ENCODE measurements at places on chromosomes 4 and X.
A peak's percentile ranks its signal among the peaks of the same experiment; 100 is the strongest.

DNA sequence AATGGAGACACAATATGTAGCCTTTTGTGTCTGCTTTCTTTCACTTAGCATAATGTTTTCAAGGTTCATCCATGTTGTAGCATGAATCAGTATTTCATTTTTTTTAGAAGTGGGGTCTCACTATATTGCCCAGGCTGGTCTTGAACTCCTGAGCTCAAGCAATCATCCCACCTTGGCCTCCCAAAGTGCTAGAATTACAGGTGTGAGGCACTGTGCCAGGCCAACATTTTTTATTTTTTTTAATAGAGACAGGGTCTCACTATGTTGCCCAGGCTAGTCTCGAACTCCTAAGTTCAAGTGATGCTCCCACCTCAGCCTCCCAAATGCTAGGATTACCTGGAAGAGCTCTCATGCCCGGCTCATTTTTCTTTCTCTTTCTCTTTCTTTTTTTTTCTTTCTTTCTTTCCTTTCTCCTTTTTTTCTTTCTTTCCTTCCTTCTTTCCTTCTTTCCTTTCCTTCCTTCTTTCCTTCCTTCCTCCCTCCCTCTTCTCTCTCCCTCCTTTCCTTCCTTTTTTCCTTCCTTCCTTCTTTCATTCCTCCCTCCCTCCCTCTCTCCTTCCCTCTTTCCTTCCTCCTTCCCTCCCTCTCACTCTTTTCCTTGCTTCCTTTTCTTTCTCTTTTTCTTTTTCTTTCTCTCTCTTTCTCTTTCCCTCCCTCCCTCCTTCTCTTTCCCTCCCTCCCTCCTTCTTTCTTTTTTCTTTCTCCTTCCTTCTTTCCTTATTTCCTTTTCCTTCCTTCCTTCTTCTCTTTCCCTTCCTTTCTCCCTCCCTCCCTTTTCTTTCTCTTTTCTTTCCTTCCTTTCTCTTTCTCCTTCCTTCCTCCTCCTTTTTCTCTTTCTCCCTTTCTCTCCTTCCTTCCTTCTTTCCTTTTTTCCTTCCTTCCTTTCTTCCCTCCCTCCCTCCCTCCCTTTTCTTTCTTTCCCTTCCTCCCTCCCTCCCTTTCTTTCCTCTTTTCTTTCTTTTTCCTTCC, 10.1 kb upstream of the RPL39 start:
- DNase-seq = no peak

DNA sequence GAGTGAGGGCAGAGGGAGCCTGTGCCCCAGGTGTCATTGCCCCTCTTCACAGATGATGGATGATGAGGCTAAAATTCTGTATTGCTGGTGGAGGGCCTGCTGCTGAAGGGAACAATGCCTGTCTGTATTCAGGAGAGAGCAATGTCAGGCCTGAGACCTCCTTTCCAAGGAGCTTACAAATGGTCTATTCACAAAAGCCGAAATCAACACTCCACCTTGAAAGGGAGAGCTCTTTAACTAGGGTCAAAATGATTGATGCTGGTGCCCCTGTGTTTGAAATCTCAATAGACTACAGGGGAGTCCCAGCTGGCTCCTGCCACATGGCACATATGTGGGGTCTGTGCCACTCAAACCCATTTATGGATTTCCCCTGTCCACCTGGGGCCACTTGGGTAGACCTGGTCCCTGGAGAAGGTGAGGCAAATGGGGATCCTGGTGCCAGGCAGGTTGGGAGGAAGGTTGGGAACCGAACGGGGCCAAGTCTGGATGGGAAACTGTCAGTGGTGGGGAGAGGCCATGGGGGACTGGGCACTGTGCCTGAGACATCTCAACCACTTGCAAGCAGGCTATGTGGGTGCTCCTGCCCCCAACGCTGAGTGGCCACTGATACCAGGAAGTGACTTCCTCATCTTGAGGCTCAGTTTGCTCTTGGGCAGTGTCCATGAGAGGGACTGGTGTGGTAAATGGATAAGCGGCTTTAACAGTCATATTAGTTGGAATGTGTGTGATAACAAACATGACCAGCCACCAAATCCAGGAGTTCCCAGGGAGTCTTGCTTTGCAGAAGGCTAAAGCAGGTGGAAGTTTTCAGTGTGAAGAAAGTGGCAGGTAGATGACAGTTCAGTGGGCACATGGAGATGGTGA, 223.8 kb upstream of the PSAPL1 start:
- no peak for DNase-seq

DNA sequence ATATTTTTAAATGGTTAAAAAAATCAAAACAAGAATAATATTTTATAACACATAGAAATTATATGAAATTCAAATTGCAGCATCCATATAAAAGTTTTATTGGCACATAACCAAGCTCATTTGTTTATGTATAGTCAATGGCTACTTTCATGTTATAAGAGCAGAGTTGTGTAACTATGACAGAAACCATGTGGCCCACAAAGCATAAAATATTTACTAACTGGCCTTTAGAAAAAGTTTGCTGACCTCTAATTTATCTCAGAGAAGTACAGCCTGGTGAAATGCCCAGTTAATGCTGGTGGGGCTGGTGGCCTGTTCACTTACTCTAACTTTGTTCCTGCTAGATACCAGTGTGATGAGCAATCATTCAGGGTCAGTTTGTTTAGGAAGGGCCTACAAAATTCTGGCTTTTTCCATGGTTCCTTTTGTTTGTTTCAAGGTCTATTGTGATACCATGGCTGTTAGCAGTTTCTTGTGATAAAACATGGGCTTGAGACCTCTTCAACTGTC, 104.6 kb downstream of the PPP1R2C start:
- no peak for DNase-seq

- DNase-seq = peak; percentile 34
Measured at GRCh38 chr4:141307241-141307689, 86.6 kb downstream of the ZNF330 start.

- DNase-seq = no peak
Measured at GRCh38 chr4:24885342-24885741, 27.5 kb downstream of the CCDC149 start.

DNA sequence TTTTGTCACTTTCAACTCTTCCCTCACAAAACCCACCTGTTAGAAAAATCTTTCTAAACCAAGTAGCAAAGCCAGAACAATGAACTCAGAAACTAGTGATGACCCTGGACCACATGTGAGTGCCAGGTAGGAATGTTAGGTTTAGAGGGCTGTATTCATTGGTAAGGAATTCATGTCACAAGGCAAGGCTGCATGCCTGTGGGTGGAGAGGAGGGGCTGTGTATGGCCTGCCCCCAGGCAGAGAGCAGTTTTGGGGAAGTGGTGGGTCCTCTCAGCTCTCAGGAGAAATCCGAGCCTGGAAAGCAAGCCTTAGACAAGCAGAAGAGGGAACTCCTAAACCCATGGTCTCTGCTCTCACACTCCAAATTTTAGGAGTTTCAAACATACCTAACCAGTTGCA, 2.4 kb downstream of the RNF175 start:
- peak; percentile 24 for DNase-seq

GRCh38 chr4:128544272-128544671, 256.7 kb upstream of the PGRMC2 start:
- DNase-seq = no peak

- DNase-seq = no peak
Measured at GRCh38 chr4:68962868-68963267, 11.3 kb upstream of the UGT2A3 start.

GRCh38 chr4:52868133-52868532, 6.0 kb downstream of the RASL11B start:
- no peak for DNase-seq

GRCh38 chr4:87511500-87511899, 17.7 kb downstream of the SPARCL1 start:
- no peak for DNase-seq

DNA sequence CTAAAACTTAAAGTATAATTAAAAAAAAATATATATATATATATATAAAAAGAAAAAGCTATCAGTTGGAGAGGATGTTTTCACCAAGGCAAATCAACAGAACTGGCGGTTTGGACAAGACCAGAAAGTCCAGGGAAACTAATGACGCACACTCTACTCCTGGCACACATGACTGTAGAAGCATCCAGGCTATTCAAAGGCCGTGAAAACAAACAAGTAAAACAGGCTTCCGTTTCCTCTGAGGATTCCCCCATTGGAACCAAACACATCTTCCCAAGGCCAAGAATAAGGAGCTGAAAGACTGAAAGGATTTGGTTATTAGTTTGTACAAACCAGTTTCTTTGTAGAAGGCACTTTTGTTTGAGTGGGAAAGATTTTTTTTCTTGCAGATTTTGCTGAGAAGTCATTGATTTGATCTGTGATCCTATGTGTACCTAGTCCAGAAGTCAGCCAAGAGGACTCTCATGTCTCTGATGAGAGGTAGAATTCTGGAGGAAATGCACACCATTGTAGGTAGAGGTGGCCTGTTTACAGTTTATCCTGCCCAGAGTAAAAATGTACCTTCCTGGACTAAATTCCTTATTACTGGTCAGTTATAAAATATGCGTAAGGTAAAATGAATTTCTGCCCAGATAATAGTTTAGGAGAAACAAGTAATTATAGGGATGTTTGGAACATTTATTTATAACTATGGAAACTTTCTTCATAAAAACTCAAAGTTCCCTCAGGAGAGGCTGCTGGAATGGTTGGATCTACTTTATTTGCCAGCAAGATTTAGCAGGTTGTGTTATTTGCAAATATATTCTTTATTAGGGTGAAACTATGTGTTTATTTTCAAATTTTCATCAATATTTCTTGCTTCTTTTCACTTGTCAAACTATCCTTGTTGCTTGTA, 66.5 kb downstream of the DMP1 start:
- DNase-seq = no peak

DNA sequence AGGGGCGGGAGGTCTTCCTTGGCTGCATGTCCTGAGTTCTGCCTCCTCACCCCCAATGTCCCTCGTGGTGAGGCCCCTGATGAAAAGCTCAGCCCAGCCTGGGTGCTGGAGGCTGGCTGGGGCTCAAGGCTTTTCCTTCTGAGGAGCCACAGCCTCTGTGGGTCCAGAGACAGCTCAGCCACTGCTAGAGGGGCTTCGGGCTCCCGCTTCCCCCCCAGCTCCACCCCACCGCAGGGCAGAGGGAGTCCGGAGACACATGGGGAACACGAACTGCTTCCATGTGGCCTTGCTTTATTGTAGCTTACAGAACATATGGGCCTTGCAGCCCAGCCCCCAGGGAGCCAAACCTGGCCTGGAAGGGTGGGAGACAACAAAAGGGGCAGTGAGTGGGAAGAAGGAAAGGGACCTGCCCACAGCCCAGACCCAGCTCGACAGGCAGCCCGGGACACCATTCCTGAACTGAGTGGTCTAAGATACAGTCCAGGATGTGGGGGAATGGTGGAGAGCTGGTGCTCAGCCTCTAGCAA, 89.9 kb upstream of the NKX1-1 start:
- DNase-seq = no peak

GRCh38 chrX:111465669-111466068, 45.8 kb upstream of the SERTM2 start:
- no peak for DNase-seq

GRCh38 chr4:184331268-184331995, 113.8 kb upstream of the ENPP6 start:
- no peak for DNase-seq

GRCh38 chr4:93495346-93495745, 333.2 kb upstream of the ATOH1 start:
- DNase-seq = peak; percentile 66

- no peak for DNase-seq
Measured at GRCh38 chr4:17773135-17773698, 8.2 kb downstream of the FAM184B start.

GRCh38 chrX:40385682-40386081, 195.1 kb upstream of the ATP6AP2 start:
- no peak for DNase-seq

DNA sequence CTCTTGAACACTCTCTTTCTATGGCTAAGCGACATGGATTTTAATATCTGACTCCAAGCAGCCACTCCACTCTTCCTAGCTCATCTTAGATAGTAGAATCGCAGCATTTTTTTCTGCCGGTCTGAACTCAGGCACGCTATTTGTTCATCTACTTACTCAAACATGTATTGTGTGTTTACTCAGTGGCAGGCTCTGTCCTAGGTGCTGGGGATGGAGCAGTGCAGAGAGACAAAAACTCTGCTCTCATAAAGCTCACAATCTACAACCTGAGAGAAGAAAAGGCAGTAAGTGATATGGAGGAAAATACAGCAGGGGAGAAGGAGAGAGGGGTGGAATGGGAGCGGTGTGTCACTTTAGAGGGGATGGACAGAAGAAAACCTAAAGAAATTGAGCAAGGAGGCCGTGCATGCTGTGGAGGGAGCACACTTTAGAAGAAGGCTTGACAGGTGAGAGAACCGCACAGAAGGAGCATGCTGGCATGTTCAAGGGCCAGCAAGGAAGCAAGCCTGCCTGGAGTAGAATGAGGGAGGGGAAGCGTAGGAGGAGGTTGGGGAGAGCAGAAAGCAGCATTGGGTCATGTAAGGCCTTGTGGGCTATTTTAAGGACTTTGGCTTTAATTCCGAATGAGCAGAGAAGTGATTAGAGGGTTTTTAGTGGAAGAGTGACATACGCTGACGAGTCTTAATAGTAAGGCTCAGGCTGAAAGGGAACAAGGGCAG, 132.0 kb downstream of the ANK2 start:
- no peak for DNase-seq

- peak; percentile 32 for DNase-seq
Measured at GRCh38 chr4:121726642-121727268, 30.0 kb upstream of the ANXA5 start.

DNA sequence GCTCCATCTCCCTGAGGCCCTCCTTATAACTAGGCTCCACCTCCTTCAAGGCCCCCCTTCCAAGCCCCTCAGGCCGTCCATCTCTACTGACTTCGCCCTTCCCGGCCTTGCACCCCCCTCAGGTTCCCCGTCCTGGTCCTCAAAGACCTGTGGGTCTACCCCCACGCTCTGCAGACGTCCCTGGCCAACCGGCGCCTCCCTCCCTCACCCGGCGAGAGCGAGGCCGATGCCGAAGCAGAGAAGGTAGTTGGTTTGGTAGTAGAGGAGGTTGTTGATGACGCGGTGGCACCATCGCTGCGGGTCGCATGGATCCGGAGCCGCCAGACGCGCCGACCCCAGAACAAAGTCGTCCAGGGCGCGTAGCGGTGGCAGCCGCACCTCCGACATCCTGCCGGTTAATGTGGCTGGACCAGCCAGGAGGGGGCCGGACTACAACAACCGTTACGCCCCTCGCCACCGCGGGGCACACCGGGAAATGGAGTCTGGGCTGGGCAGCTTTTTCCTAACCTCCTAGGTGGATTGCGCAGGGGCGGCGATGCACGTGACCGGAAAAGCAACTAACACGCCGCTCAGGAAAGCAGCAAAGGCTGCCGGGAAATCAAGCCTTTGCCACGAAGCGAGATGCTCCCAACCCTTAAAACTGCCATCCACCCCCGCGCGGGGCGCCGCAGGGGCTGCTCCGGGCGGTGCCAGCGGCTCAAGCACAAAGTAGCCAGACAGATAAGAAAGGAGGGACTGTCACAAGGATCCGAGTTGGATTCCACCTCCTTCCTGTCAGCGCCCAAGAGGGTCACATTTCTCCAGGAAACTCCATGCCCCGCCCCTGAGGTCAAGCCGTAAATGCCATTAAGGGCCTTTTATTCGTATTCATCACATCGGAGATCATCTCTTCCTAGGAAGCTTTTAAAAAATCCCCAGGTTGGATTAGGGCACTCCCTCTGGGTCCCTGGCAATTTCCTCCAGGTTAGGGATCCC, at the start of gene PRAF2:
TSS of gene PRAF2 (minus strand) at position 402 of the 975 bp plus-strand sequence. CDS start at position 387, 15 bp downstream.
- peak; percentile 62 for DNase-seq

DNA sequence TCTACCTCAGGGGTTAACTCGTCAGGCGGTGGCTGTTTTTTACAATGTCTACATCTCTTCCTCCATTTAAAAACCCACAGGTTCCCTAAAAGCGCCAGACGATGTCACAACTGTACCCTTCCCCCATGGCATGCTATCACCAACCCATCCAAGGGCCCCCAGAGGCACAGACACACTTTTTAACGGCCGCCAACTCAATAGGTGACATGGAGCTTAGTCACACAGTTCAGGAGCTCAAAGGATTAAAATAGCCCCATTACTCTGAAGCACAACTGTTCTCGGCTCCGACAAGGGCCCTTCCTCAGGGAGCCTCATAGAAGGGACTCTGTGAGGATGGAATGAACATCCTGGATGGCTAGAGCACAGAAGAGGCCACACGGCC, 12.4 kb downstream of the SH3KBP1 start:
- DNase-seq = no peak
